ENCODE measurements at places on chromosomes 6 and 20. TPM values are rescaled to one million over a fixed set of nuclear protein-coding genes. Genes with fewer than 3 reads are reported as not detected.

ACTL10 gene
- 1.2 TPM for total RNA-seq

OR2H2 gene
- total RNA-seq, result not detected

FABP7 gene
- total RNA-seq, result not detected

FAM162B gene
- 5.2 TPM for total RNA-seq

PABPC1L gene
- 41.3 TPM for total RNA-seq

WFDC12 gene
- total RNA-seq, result 0.44 TPM

CLVS2 gene
- total RNA-seq, result not detected

NMBR gene
- total RNA-seq, result not detected

SLC35B3 gene
- 21.6 TPM for total RNA-seq

ALDH8A1 gene
- 0.99 TPM for total RNA-seq

TOX2 gene
- 14.5 TPM for total RNA-seq

- no peak overlapping the region for H3K27ac ChIP-seq
- no peaks in the 10 kb centered on the region for H3K4me1 ChIP-seq
- H3K36me3 ChIP-seq, result no peaks in the 10 kb centered on the region
- DNase-seq, result no peak
These were observed 297.4 kb downstream of the THBS2 start for GRCh38 chr6:168956141-168956838.

DNA sequence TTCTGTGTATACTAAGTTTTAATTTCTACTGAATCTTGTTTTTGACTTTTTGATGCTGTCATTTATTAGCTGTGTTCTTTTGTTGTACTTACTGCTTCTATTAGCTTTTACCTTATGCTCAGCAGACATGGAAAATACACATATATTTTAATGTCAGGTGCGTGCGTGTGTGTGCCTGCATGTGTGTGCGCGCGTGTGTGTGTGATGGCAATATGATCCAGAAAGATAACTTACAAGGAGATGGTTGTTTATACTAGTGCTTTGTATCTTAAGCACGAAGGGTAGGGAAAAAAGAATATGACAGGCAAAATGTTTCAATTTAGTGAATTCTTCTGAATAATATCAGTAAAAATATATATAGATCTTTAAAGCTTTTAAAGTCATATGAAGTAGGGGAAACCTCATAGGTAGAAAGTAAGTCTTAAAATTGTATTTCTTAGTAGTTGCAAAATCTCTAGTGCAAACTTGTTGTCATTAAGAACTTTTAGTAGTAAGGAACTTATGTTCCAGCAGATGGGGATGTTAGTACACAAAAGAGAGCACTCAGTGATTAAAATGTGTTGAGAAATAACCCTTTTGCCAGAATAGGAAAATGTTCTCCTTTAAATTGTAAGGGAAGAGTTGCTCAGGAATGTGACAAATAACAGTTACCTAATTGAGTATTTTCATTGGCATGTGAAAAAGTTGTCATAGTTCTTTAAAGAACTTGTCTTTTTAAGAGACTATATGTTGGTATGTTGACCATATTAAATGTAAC lies 13.2 kb downstream of the QKI start:
- peak; percentile 71 for DNase-seq
- H3K4me3 ChIP-seq, result no peak overlapping the region
- H3K27me3 ChIP-seq, result no peaks in the 10 kb centered on the region
- H3K4me1 ChIP-seq, result peaks cover 22% of the 10 kb centered on the region
- no peak overlapping the region for H3K27ac ChIP-seq

DNA sequence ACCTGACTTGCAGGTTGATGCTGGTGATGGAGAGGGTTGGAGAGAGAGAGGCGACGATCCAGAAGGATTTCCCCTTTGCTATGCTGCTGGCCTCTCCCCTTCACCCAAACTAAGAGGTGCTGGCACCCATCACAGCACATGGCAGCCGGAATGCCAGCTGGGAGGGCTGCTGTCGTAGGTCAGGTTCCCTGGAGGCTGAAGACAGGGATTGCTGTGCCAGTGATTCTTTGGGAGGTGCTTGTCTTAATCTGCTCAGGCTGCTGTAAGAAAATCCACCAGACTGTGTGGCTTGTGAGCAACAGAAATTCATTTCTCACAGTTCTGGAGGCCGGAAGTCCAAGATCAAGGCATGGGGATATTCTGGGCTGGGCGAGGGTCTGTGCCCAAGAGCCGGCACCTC lies 4.4 kb upstream of the ARFGAP1 start:
- H3K27ac ChIP-seq, result no peak overlapping the region
- peaks cover 4% of the 10 kb centered on the region for H3K4me1 ChIP-seq
- peaks cover 59% of the 10 kb centered on the region for H3K27me3 ChIP-seq
- no peak overlapping the region for H3K4me3 ChIP-seq
- no peak for DNase-seq

DNA sequence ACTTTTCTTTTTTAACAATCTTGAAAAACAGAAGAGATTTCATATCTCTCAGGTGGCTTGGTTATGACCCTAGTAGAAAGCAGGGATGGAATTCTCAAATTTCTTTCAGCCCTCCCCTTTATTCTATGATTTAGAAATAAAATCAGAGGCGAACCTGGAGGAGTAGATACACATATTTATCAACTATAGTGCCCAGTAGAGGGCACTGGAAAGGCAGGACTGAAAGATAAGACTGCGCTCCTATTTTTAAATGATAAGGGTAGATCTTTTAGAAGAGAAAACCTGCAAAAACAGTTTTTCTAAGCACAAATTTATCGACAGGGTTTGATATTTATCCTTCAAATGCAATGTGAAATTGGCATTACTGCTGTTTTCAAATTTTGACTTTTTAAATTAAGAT lies 1296.6 kb downstream of the EPHA7 start:
- no peaks in the 10 kb centered on the region for H3K27me3 ChIP-seq
- no peaks in the 10 kb centered on the region for H3K4me1 ChIP-seq
- no peak overlapping the region for H3K4me3 ChIP-seq
- H3K27ac ChIP-seq, result no peak overlapping the region
- DNase-seq, result no peak

- DNase-seq, result no peak
- H3K4me1 ChIP-seq, result no peaks in the 10 kb centered on the region
- no peak overlapping the region for H3K27ac ChIP-seq
- H3K36me3 ChIP-seq, result no peaks in the 10 kb centered on the region
These were observed 18.7 kb upstream of the TTPAL start for GRCh38 chr20:44457016-44457415.

GRCh38 chr6:3806169-3806922 lies 42.8 kb upstream of the FAM50B start:
- no peak for DNase-seq
- no peaks in the 10 kb centered on the region for H3K36me3 ChIP-seq
- peaks cover 14% of the 10 kb centered on the region for H3K4me1 ChIP-seq
- H3K4me3 ChIP-seq, result no peak overlapping the region
- no peaks in the 10 kb centered on the region for H3K27me3 ChIP-seq

GRCh38 chr20:21840991-21841390 lies 135.5 kb downstream of the PAX1 start:
- H3K27me3 ChIP-seq, result no peaks in the 10 kb centered on the region
- no peaks in the 10 kb centered on the region for H3K4me1 ChIP-seq
- no peak overlapping the region for H3K27ac ChIP-seq
- H3K4me3 ChIP-seq, result no peak overlapping the region

GRCh38 chr20:60215816-60216730 lies 257.9 kb downstream of the CDH26 start:
- H3K36me3 ChIP-seq, result no peaks in the 10 kb centered on the region
- H3K27ac ChIP-seq, result no peak overlapping the region
- no peak for DNase-seq
- H3K4me3 ChIP-seq, result no peak overlapping the region
- no peaks in the 10 kb centered on the region for H3K4me1 ChIP-seq
- no peaks in the 10 kb centered on the region for H3K27me3 ChIP-seq

GRCh38 chr6:2976060-2976459 lies 4.7 kb upstream of the SERPINB6 start:
- no peaks in the 10 kb centered on the region for H3K27me3 ChIP-seq
- no peak overlapping the region for H3K27ac ChIP-seq
- no peak overlapping the region for H3K4me3 ChIP-seq
- DNase-seq, result no peak
- no peaks in the 10 kb centered on the region for H3K36me3 ChIP-seq

GRCh38 chr20:61310954-61311353 lies 58.9 kb downstream of the CDH4 start:
- H3K36me3 ChIP-seq, result no peaks in the 10 kb centered on the region
- no peaks in the 10 kb centered on the region for H3K4me1 ChIP-seq
- no peak overlapping the region for H3K4me3 ChIP-seq
- H3K27me3 ChIP-seq, result peaks cover 15% of the 10 kb centered on the region
- H3K27ac ChIP-seq, result no peak overlapping the region

DNA sequence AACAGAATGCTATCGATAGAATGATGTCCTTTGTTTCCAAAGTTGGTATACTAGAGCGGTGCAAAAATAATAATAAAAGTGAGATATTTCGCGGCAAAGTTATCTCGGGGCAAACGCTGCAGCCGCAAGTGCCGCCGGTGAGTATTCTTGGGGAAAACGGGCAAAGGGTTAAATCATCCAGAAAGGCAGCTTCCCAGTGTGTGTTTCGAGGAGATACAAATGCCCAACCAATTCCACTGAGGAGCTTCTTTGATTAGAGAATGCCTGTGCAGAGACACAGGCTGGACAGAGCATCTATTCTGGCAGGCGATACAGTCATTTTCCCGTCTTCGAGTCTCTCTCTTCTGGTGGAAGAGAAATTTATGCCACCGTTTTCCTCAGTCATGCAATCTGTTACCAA lies 58.0 kb upstream of the MPC1 start:
- no peaks in the 10 kb centered on the region for H3K27me3 ChIP-seq
- no peak overlapping the region for H3K27ac ChIP-seq
- peaks cover 8% of the 10 kb centered on the region for H3K4me1 ChIP-seq

DNA sequence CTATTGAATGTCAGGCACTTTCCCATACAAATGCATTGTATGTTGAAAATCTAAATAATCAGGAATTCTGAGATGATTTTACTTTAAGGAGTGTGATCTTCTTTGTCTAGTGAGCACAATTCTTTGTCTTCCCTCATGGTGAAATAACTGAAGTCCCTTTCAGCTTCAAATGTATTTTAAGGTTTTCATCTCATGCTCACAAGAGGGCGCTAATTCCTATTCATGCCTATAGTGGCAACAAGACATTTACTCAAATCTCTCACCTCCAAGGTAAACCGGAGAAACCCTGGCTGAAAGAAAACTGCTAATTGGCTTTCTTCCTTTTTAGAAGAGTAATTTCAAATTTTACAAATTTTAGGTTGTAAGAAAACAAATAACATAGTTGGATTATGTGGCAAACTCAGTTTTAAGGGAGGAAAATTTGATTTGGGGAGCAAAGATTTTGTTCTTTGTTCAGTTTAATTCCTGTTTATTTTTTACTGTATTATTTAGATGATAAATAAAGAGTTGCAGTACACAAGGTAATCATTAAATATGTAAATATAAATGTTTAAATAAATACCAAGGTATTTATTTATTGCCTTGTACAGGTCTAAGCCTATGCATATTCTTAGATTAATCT lies 69.1 kb downstream of the SLC35F1 start:
- H3K27ac ChIP-seq, result no peak overlapping the region
- no peaks in the 10 kb centered on the region for H3K36me3 ChIP-seq
- DNase-seq, result no peak
- H3K27me3 ChIP-seq, result no peaks in the 10 kb centered on the region

DNA sequence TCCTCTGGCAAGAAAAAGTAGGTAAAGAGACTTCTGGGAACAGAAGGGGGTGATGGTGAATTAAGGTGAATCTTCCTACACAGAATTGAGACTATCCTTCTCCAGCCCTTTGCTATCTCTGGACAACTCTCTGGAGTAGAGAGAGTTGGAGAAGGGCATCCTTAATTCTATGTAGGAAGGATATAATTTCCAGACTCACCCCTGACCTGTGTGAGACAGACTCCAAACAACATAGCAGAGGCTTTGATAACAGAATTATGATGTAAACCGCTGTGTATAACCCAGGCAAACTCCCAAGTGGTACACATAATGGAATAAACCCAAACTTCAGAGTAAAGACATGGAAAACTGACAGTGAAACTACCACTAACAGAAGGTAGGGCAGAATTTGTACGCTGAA lies 186.5 kb downstream of the MEI4 start:
- no peaks in the 10 kb centered on the region for H3K4me1 ChIP-seq
- no peaks in the 10 kb centered on the region for H3K27me3 ChIP-seq
- no peak overlapping the region for H3K27ac ChIP-seq
- no peak overlapping the region for H3K4me3 ChIP-seq
- DNase-seq, result no peak

DNA sequence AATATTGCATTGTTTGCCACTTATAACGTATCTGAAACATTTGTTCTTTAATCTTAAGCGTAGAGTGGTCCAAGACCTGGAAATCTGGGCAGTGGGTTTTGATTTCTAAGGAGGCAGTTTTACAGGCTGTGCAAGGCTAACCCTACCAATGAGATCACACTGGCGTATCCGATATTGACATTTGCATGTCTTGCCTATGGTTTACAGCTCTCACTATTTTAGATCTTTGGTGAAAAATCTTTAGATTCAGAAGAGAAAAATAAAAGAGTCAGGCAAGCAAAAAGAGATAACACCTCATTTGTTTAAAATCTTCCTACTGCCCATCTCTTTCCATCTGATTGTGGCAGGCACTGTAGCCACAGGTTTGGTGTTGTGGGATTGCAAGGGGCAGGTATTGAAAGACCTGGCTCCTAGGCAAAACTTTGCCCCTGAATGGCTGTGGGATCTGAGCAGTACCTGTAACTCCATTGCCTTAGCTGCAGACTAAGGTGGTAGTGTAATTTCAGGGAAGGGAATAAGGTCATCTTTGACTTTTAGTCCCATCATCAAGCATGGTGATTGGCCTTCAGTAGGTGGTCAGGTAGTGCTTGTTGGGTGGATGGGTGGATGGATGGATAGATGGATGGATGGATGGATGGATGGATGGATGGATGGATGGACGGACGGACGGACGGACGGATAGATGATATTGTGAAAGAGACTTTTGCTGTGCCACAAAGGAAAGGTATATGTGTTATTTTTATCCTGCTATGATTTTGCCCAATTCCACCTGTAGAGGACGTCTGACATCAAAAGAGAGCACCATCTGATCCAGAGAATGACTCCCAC lies 1.9 kb downstream of the TNFAIP3 start:
- H3K36me3 ChIP-seq, result no peaks in the 10 kb centered on the region
- H3K27me3 ChIP-seq, result no peaks in the 10 kb centered on the region
- no peak for DNase-seq
- peak overlapping the region; percentile 96 for H3K27ac ChIP-seq
- peaks cover 74% of the 10 kb centered on the region for H3K4me1 ChIP-seq

DNA sequence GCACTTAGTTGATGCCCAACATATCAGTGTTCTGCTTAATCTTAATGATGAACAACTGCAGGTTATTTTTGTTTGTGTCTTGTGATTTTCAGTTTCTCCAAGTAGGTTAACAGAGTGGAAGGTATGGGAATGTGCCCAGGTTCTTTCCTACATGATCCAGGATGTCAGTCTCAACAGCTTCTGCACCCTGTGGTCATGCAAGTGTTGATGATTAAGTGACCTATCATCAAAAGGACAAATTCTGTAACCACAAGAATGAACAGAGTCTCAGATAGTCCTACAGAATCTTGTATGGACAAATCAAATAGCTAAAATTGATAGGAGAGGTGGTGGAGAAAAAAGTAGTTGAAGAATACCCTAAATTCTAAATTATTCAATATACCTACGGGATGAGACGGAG lies 26.1 kb downstream of the MAN1A1 start:
- H3K36me3 ChIP-seq, result no peaks in the 10 kb centered on the region
- H3K27ac ChIP-seq, result no peak overlapping the region
- H3K4me3 ChIP-seq, result no peak overlapping the region
- DNase-seq, result no peak
- no peaks in the 10 kb centered on the region for H3K27me3 ChIP-seq
- peaks cover 4% of the 10 kb centered on the region for H3K4me1 ChIP-seq
